ENCODE measurements at places on chromosomes 11 and 22.

- DNase-seq, result no peak
Measured at GRCh38 chr11:126603486-126603885, 248.0 kb downstream of the ST3GAL4 start.

DNA sequence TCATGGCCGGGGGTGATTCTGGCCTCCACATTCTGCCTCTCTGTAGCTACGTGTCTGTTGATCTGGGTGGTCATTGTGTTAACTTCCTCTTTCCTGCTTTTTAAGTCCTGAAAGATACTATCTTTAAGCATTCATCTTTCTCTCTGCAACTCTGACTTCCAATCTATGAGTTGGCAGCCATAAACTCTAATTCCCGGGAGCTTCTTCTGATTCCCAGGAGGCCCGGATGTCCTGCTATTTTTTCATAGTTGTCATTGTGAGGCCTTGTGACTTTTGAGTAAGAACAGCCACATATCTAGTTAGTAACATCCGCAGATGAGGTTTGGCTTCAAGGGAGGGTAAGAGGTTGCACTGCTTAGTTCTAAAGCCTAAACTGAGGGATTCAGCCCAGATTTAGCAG lies 107.8 kb downstream of the SYN3 start:
- DNase-seq, result no peak

DNA sequence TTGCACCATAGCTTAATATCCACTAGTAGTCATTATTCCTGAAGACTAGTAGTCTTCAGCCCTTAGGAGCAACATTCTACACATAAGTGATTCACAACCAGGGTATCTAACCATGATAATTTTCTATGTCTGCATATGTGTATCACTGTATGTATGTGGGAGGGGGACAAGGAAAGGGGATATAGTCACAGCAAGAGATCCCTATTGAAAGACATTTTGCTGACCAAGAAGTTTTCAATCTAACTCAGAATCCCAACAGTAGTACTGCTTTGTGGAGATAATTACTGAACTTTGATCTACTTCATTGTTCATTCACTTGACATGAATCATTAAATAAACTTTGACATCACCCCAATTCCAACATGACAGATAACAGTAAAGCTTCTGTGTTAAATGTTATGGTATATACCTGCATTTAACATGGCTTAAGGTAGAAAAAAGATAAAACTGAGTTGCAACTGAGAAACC lies 10.3 kb downstream of the PIK3C2A start:
- no peak for DNase-seq

DNA sequence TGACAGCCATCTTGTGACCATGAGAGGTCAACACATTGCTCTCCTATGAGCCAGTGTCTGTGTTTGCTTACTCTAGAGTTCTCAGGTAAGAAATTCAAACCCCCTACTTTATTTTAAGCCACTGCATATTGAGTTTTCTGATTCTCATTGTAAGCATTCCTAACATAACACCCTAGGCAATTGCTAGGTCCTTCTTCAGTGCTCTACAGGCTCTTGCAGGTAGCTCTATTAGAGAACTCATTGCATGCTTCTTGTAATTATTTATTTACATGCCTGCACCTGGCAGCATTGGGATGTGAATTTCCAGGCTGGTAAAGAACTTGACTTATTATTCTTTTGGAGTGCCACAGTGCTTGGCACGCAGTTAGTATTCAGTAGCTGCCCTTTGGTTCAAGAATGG lies 288.8 kb upstream of the SYN3 start:
- DNase-seq, result no peak

- no peak for DNase-seq
Measured at GRCh38 chr11:70824605-70825245, 426.4 kb downstream of the CTTN start.

DNA sequence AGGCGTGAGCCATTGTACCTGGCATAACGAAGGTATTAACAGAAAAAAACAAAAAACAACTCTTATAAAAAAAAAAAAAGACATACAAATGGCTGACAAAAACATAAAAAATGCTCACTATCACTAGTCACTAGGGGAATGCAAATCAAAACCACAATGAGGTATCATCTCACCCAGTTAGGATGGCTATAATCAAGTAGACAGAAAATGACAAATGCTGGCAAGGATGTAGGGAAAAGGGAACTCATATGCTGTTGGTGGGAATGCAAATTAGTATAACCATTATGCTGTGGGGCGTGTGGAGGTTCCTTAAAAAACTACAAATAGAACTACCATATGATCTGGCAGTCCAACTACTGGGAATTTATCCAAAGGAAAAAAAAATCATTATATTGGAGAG lies 17.0 kb downstream of the THY1 start:
- DNase-seq, result no peak

DNA sequence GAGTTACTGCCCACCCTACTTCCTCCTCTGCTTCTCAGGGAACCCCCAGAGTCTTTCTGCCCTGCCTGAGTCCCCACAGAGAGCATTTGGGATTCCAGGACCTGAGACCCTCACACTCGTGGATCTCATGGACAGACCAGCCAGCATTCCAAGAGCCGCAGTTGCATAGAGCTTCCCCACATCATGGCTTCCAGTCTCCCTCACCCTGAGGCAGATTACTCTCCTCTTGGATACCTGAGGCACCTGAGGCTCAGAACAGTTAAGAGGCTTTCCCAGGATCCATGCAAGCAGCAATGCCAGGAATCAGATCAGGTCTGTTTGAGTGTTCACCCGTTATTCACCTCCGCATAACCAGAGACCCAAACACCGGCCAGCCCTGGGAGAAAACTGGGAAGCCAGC lies 102.2 kb downstream of the TRIM29 start:
- DNase-seq, result no peak

DNA sequence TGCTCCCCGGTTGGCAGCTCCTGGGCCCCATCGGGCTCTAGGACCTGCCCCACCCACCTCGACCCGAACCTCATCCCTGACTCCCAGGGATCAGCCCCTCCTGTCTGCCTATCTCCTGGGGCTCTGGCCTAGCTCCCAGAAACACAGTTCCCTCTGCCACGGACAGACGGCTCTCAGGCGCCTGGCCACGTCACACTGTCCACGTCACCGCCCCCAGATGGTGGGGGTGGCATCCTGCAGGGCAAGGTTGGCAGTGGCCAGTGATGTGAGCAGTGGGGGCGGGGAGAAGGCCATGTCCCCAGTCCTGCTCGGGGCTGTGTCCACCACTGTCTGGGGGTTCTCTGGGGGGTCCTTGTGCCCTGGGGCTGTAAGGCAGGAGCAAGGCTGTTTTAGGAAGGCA lies 29.2 kb downstream of the SYT7 start:
- no peak for DNase-seq

GRCh38 chr11:119683783-119684182 lies 45.2 kb downstream of the NECTIN1 start:
- DNase-seq, result no peak

- DNase-seq, result no peak
Measured at GRCh38 chr11:19437760-19438159, 197.0 kb upstream of the E2F8 start.

DNA sequence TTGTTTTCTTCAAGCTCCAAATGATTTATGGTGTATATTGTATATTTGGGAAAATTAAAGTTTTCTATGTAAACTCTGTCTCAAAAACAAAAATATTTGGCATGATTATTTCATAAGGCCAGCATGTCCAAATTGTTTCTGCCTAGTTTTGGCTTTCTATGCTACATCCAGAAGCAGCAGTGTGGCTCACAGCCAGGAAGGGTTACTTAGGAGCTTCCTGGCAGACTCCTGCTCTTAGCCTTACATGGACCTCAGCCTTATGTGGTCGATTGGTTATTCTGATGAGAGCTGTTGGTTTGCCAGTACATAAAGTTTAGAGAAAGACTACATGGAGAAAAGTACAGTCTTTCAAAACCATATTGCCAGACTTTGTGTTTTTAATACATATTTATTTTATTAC lies 297.7 kb upstream of the FAT3 start:
- DNase-seq, result no peak

- DNase-seq, result no peak
Measured at GRCh38 chr11:5102246-5102645, 32.9 kb downstream of the OR52E1 start.

DNA sequence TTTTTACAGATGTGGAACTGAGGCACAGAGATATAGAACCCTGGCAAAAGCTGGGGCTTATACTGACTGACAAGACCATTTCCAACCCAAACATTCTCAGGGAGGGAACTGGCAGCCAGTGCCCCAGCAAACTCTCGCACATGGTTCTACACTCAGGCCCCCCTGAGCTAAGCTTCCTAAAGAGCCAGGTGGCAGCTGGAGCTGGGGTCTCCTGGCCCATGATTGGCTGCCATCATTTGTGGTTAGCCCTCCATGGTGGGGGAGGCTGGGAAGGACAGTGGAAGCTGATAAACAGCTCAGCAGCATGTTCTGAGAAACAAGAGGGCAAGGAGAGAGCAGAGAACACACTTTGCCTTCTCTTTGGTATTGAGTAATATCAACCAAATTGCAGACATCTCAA lies at the start of gene RAG1:
Gene RAG1 (plus strand): TSS at position 314 of the 400 bp plus-strand sequence. CDS start 5,298 bp downstream, outside the sequence.
- DNase-seq, result no peak

- DNase-seq, result no peak
Measured at GRCh38 chr11:61949169-61950034, 749 bp upstream of the BEST1 start.

DNA sequence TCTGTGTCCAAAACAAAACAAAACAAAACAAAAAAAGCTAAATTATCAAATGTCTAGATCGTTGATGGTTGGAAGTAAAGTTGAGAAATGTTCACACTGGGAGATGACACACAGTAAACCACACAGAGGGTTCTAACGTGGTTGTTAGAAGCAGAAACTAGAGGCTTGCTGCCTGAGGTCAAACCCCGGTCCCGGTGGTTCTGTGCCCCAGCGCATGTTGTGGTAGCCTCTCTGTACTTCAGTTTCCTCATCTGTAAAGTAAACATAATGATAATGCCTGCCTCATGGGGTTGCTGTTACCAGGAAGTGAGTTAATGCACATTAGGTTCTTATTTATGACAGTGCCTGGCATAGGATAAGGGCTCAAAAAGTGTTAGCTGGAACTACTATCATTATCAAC lies 33.4 kb downstream of the PPARA start:
- DNase-seq, result no peak

GRCh38 chr11:96752221-96752620 lies 362.4 kb downstream of the JRKL start:
- no peak for DNase-seq

GRCh38 chr22:36562261-36562835 lies 33.4 kb upstream of the EIF3D start:
- no peak for DNase-seq

GRCh38 chr11:131402040-131402439 lies 31.6 kb downstream of the NTM start:
- no peak for DNase-seq

DNA sequence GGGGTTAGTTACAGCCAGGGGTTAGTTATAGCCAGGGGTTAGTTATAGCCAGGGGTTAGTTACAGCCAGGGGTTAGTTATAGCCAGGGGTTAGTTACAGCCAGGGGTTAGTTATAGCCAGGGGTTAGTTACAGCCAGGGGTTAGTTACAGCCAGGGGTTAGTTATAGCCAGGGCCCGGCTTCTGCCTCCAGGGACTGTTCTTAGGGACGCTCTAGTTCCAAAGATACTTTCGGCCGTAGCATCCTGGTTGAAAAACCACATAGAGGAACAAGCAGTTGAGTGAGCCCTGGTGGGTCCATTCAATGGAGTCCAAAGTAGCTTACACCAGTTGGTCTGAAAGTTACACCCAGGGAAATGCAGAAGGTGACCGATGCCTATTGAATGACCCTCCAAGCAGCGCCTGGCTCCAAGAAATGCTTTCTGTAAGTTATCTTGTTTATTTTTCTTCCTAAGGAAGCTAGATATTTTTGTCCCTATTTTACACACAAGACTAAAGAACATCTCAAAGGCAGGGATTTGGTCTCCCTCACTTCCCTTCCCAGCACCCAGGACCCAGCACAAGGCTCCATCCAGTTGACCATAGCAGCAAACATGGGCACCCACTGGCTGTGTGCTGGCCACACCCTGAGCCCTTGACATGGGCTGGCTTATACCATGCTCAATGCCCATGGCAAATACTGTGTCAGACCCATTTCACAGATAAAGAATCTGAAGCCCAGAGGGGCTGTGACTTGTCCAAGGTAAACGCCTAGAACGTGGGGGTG lies 49.7 kb upstream of the SHISAL1 start:
- DNase-seq, result no peak

- no peak for DNase-seq
Measured at GRCh38 chr11:12232817-12233601, 122.6 kb downstream of the MICAL2 start.

GRCh38 chr11:88337987-88338668 lies 592 bp upstream of the CTSC start:
- DNase-seq, result peak; percentile 34

DNA sequence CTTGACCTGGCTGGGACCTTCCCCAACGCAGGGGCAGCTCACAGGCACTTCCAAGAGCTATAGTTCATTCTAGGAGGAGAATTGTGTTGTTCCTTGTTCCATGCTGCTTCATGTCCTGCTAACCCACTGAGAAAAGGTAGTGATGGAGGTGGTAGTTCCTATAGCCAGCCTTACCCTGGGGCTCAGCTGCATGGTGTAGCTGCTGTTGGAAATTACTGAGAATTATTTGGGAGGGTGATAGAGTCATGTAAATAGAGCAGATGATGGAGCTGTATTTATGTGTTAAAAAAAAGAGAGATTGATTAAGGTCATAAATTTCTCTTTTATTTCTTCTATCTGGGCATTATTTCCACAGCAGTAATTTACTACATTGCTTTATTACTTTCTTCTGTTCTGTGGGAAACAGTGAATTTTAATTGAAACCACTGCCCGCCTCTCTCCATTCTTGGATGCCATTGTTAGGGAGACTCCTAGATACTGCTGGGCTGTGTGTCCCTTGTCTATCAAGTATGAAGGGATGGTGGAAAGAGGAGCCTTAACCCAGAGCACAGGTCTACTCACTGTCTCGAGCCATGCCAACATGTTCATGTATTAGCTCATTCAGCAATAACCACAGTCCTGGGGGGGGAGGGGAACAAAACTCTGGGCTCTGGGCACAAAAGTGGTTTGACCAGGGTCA lies 309.2 kb downstream of the FAT3 start:
- no peak for DNase-seq

DNA sequence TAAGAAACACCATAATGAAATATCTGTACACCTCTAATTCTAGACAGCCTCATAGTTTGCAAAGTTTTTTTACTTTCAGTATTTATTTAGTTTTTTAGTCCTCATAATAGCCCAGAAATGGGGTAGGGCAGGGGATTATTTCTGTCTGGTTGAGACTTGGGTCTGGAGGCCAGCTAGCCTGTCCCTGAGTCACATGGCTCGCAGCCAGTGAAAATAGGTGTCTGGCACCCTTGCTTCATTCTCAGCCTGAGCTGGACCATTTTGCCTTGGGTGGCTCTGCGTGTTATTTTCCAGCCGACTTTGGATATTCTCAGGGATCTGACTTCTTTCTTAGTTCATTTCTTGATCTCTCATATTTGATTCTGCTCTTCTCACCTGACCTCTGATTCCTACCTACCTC lies 123.9 kb upstream of the NARS2 start:
- no peak for DNase-seq

- no peak for DNase-seq
Measured at GRCh38 chr11:10653946-10654810, 39.4 kb downstream of the IRAG1 start.

DNA sequence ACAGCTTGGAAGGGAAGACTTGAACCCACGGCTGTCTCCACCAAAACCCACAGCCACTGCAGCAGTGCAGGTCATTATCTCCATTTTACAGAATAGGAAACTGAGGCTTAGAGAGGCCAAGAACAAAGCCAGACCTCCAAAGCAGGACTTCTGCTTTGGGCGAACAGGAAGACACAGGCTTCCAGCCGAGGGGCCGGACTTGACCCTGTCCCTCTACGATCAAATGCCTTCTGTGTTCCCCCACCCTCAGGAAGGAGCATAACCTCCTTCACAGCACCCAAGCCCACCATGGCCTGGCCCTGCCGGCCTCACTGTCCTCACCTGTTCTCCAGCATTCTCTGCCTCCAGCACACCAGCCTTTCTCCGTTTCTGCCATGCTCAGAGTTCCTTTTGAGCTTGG lies 15.8 kb downstream of the IGLL1 start:
- no peak for DNase-seq

All from stimulated activated CD8-positive, alpha-beta memory T cell treated with anti-CD3 and anti-CD28 coated beads, Interleukin-4, amount 100 ng/mL, for 24 hours (primary cell).